ENCODE measurements at places on chromosomes 1 and 21. TPM values are rescaled to one million over a fixed set of nuclear protein-coding genes. Genes with fewer than 3 reads are reported as not detected.

CASQ2 gene
- 0.93 TPM for polyA plus RNA-seq

FCGR1A gene
- polyA plus RNA-seq = 4.2 TPM

DCDC2B gene
- polyA plus RNA-seq = 3.1 TPM

IQGAP3 gene
- 10.2 TPM for polyA plus RNA-seq

VPS45 gene
- 67.4 TPM for polyA plus RNA-seq

- H3K4me3 ChIP-seq = no peak overlapping the region
- no peak for DNase-seq
- no peaks in the 10 kb centered on the region for H3K4me1 ChIP-seq
- H3K27ac ChIP-seq = no peak overlapping the region
Measured at GRCh38 chr1:181488866-181489265, 5.5 kb downstream of the CACNA1E start.

DNA sequence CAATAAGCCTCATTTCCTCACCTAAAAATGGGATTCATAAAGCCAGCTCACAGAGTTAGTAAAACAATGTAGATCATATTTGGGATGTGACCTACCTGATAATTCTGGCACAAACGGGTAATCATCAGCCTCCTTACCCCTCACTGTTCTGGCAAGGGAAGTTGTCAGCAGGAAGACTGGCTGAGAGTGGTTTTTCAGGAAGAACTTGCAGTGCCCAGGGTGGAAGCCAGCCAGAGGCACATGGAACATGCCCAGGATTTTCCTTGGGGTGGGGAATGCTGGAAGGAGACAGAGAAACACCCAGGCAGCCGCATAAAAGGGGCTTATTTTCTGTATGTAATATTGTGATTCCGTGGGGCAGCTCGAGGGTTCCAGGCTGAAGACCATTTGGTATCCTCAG lies 7.7 kb upstream of the SLC5A9 start:
- DNase-seq = no peak
- no peak overlapping the region for H3K4me3 ChIP-seq
- H3K27ac ChIP-seq = no peak overlapping the region
- no peaks in the 10 kb centered on the region for H3K36me3 ChIP-seq
- no peaks in the 10 kb centered on the region for H3K27me3 ChIP-seq

DNA sequence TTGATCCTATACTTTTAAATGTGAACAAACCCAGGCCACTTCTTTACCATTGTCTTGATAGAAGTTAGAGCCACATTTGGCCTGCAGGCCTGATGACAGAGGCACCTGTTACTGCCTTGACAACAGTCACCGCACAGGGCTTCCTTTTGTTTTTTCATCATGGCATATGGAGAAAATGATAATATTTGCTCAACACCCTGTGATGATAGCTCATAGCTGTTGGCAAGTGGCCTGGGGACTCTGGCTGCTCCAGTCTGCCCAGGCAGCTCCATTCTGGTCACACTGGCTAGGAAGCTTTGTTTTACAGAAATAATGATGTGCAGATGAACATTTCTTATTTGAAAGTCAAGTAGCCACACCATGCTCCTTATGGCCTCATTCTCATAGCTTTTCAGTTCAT lies 89.6 kb upstream of the GPR88 start:
- H3K36me3 ChIP-seq = no peaks in the 10 kb centered on the region
- H3K4me1 ChIP-seq = peaks cover 31% of the 10 kb centered on the region
- H3K27ac ChIP-seq = no peak overlapping the region
- H3K27me3 ChIP-seq = no peaks in the 10 kb centered on the region
- no peak for DNase-seq
- no peak overlapping the region for H3K4me3 ChIP-seq

- H3K4me3 ChIP-seq = no peak overlapping the region
- DNase-seq = no peak
- H3K27ac ChIP-seq = no peak overlapping the region
Measured at GRCh38 chr1:231807541-231807940, 181.0 kb downstream of the DISC1 start.

Data from left lung (tissue), 14 donors.